ENCODE measurements at places on chromosomes 16 and 17. TPM values are rescaled to one million over a fixed set of nuclear protein-coding genes. Genes with fewer than 3 reads are reported as not detected.
A peak's percentile ranks its signal among the peaks of the same experiment; 100 is the strongest.

DNA sequence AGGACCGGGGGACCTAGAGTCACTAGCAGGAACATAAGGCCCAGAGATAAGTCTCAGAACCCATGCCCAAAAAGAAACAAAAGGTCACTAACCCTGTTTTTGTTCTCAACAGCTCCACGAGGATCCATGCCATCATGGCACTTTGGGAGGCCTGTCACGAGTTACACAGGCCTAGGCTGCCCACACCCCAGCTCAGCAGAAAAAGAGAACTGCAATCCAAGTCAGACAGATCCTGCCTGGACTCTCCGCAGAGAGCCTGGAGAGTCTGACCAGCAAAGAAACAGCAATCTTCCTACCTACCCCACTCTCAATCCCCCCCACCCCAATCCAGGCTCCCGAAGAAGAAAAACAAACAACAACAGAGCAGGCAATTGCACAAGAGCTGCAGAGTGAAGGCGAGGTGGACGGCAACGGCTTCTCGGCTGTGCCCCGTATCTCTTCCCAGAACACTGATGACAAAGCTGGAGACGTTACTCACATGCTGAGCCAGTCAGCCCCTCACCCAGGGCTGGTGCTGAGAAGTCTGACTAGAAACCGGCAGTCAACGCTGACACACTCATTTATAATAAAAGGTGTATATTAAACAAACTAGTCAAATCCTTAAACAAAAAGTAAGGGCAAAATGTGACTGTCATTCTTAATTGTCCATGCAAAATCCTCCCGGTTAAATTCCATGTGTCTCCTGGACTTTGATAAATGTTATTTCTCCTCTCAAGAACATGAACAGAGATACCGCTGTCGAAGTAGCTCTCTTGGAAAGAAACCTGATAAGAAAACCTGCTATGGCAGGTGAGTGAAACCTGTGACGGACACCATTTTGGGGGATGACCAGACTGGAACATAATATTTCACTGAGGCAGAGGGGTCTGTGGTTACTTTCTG, 89.3 kb downstream of the SMG6 start:
- peak; percentile 52 for DNase-seq

DNA sequence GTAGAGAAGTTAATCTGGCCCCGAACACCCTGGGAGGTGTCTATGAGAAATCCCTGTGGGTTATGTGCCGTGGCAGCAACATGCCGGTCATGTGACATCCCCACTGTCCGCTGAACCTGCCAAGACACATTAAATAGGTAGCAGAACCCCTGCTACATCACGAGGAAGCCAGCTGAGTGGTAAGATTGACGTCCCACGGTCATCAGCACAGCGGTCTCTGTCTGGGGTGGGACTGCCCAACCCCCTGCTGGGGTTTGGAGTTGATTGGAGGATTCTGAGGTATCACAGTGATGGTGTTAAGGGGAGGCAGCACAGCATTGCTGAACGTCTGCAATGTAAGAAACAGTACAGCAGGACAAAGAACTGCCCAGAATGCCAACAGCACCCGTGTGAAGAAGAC, 2.0 kb downstream of the TMED6 start:
- DNase-seq, result no peak

DNA sequence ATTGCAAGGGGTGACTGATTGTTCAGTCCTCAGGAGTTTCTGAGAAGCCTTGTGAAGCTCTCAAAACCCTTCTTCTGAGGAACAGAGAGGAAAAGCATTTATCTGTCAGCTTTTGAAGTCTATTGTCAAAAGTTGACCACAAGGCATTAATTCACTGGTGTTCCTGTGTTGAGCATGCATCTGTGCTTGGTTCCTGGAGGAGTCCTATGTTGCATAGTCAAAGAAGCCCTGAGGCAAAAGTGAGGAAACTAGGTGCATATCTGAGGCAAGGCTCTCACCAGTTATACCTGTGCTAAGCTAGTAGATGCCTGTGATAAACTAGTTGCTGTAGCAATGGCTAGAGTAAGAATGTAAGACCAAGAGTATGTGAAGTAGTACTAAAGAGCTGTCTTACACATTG, 1.8 kb upstream of the HEATR6 start:
- DNase-seq, result no peak

DNA sequence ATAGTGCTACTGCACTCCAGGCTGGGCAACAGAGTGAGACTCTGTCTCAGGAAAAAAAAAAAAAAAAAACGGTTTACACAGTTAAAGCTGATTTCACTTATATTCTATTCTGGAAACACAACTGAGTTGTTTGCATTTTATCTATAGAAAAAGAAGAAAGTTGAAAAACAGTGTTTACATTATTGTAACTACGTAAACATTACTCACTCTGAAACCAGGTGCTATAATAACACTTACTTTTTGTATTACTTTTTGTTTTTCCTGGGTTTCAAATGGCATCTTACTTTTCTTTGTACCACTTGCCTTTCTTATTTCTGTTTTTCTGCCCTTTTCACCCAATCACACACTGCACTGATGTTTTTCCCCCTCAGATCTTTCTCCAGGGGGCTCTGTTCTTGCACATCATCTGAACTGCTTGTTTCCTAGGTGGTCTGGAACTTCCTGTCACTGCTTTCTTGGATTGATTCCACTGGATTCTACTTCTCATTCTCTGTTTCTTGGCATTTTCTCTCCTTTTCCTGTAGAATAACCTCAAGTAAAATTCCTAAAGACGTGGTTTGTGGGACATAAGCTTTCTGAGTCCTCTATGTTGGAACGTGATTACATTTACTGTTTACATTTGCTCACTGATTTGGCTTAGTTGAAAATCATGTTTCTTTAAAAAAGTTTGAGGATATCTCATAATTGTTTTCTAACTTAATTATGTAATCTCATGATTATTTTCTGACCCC, 142.1 kb downstream of the HS3ST3B1 start:
- no peak for DNase-seq

The CBFA2T3 gene
- 1.9 TPM for total RNA-seq

- DNase-seq, result no peak
These were observed 318.3 kb downstream of the CBLN1 start for GRCh38 chr16:48963306-48963705.

GRCh38 chr16:22838681-22839080, 24.7 kb downstream of the HS3ST2 start:
- no peak for DNase-seq

DNA sequence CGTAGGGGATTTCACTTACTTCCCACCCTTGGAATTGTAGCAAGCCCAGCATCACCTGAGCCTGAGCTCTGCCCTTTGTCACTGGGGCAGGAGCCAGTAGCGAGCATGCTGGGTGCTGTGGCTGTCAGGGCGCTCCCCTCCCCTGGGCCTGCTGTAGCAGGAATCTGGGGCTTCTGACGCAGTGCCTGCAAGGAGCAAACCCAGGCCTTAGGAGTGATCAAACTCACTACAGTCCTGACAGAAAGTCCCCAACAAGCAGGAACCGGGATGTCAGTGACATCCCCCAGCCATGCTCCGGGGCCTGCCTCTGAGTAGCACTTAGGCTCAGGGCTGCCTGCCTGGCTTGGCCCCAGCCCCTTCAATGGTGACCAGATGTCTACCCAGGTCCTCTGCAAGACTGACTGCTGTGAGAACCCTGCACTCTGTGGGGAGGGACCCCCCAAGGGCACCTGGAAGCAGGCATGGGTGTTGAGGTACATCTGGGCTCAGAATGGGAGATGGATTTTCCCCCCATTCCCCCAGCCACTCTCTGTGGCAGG, 23.5 kb downstream of the PLD6 start:
- DNase-seq, result no peak

DNA sequence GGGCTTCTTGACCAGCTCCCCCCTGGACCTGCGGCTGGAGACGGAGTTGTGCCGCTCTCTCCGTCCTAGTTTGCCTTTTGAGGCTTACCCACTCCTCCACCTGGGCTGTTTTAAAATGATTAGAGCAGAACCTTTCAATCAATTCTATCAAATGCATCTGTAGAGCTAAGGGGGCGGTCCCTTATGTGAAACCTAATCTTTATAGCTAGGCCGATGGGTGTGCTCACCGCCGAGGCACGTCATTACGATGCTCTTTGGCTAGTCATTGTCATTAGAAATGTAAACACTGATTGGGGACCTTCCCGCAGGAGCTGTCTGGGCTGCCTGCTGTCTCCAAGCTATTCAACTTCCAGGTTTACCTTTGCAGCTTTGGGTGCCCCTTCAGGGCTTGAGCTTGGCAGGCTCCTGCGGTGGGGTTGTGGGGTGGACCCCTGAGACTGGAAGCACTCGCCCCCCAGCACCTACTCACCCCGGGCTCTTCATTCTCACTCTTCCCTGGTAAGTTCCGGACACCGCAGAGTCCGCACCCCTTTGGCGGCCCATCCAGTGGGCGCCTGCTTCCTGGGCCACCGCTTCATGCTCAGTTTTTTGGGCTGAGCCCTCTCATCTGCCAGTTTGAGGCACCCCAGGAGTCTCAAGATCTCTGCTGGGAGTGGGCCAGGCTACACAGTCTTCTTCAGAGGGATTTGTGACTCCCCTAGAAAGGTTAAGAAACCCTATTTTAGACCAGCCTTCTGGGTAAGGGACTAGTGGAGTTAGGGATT, 20.9 kb upstream of the IL17C start:
- DNase-seq, result no peak
